ENCODE measurements at places on chromosomes 11 and 22.

DNA sequence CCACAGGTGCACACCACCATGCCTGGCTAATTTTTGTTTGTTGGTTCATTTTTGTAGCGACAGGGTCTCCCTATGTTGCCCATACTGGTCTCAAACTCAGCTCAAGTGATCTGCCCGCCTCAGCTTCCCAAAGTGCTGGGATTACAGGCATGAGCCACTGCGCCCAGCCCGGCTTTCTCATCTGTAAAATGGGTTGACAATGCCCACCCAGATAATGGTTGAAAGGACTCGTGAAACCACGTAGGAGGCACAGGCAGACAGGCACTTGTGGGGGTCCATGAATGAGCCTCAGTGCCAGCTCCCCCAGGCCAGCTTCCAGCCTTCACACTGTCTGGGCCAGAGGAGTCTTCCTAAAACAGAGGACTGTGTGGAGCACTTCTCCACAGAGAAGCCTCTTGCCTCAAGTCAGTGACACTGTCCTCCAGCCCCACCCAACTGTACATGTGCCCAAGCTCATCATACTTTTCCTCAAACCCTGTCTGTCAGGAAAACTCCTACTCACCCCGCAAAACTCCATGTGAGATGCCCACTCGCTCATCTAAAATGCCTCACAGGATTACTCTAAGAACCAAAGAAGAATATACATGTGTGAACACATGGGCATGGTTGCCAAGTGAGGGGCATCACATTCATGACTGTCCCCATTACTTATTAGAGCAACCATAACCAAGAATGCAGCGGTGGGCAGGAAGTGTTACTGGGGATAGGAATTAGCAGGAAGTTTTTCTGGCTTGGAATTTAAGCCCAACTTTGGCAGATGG, 32.1 kb upstream of the WNT7B start:
- DNase-seq, result no peak

DNA sequence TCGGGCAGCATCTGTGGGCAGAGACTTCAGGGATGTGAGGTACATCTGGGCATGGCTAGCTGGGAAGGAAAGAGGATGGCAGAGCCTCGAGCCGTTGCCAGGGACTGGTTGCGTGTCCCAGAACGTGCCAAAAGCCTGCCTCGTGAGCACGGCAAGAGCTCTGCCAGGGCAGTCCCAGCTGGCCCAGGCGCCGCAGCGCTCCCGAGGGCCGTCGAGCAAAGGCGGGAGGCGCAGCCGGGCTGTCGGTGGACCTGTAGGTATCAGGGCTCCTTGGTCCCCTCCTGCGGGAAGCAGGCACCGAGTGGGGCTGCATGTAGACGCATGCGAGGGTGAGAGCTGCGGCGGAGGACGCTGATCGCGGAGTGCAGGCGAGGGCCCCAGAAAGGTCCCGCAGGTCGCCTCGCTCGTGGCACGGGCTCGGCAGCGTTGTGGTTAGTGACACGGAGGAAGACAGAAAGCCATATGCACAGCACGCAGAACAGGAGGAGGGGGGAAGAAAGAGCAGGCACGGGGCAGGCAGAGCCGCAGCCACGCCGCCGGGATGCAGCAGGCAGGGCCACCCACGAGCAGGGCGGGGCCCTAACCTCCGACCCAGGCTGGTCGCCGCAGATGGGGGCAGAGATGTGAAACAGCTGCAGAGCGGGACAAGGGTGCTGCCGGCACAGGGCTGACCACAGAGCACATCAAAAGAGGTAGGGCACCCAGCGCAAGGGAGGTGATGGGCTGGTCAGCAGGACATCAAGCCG, 18.0 kb downstream of the LSP1 start:
- DNase-seq, result no peak

DNA sequence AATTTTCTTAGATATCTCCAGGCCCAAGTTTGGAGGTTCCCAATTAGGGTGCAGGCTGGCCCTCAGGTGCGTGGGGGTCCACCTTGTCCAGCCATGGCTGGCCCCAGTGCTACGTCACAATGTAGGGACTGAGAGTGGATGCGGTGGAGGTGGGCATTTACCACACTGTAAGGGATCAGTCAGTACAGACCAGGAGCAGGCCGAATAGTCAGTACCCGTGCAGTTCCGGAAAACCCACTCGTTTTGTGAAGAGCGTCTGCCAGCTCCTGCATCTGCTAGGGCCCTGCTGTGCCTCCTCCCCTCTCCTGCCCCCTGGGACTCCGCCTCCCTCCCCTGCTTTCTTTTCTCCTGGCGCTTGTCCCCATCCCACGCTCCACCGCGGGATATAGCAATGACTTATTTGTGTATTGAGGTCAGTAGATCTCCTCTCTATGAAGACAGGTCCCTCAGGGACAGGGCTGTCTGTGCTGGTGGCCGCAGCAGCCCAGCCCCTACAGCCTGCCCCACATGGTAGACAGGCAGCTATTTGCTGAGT, 50.4 kb upstream of the SEPTIN5 start:
- DNase-seq, result no peak

DNA sequence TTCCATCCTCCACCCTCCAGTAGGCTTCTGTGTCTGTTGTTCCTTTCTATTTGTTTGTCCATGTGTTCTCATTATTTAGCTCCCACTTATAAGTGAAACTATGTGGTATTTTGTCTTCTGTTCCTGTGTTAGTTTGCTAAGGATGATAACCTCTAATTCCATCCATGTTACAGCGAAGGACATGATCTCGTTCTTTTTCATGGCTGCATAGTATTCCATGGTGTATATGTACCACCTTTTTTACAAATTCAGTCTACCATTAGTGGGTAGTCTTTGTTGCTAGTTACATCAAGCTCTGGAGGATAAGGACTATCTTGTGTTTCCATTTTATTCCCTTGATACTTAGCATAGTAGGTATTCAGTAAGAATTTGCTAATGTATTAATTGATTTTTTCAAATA, 664.2 kb upstream of the FAT3 start:
- no peak for DNase-seq

All from B cell (primary cell).